ENCODE measurements at places on chromosomes 4 and X. TPM values are rescaled to one million over a fixed set of nuclear protein-coding genes. Genes with fewer than 3 reads are reported as not detected.

PABPC4L gene
- 0.94 TPM for total RNA-seq

GLRB gene
- total RNA-seq: 37.9 TPM

FGFR3 gene
- total RNA-seq: 13.8 TPM

MAGEC2 gene
- not detected for total RNA-seq

CTAG1B gene
- not detected for total RNA-seq

MAGEA10 gene
- total RNA-seq: not detected

UNC5C gene
- total RNA-seq: 25.7 TPM

GATA1 gene
- not detected for total RNA-seq

NWD2 gene
- total RNA-seq: 41.0 TPM

TAPT1 gene
- total RNA-seq: 72.0 TPM

BANK1 gene
- total RNA-seq: not detected

OPRPN gene
- total RNA-seq: not detected

DGKK gene
- 0.63 TPM for total RNA-seq

ITIH6 gene
- not detected for total RNA-seq

PGRMC2 gene
- total RNA-seq: 25.0 TPM

C4orf50 gene
- total RNA-seq: 28.2 TPM

CFAP99 gene
- total RNA-seq: not detected

BEX1 gene
- 136 TPM for total RNA-seq

SH3D19 gene
- 13.1 TPM for total RNA-seq

MAGEA2 gene
- not detected for total RNA-seq

TREX2 gene
- 1.9 TPM for total RNA-seq

NSG1 gene
- total RNA-seq: 220 TPM

PPP4R3C gene
- total RNA-seq: not detected

ENPEP gene
- total RNA-seq: 1.6 TPM

CFP gene
- 1.3 TPM for total RNA-seq

UGT2B17 gene
- total RNA-seq: not detected

ADH7 gene
- total RNA-seq: not detected

TAF9B gene
- total RNA-seq: 32.6 TPM

FGF5 gene
- 0.63 TPM for total RNA-seq

HERC5 gene
- 1.6 TPM for total RNA-seq

HSFX4 gene
- not detected for total RNA-seq

ZDHHC15 gene
- total RNA-seq: 19.4 TPM

SSX2B gene
- not detected for total RNA-seq

ARMCX2 gene
- total RNA-seq: 55.7 TPM

GBA3 gene
- not detected for total RNA-seq

CLDN2 gene
- not detected for total RNA-seq

TKTL2 gene
- 1.9 TPM for total RNA-seq

TMEM35A gene
- total RNA-seq: 67.3 TPM

Measured in parietal lobe (tissue), 2 donors.